Esophagus (tissue), 2 donors: ENCODE measurements at places on chromosomes 6 and 20. TPM values are rescaled to one million over a fixed set of nuclear protein-coding genes. Genes with fewer than 3 reads are reported as not detected.

Gene TMEM200A
- 0.27 TPM for polyA plus RNA-seq

Gene CNKSR3
- 12.9 TPM for polyA plus RNA-seq

Gene CTCFL
- polyA plus RNA-seq, result not detected

Gene NEURL2
- polyA plus RNA-seq, result 2.5 TPM

Gene HM13
- polyA plus RNA-seq, result 167 TPM

Gene DYNLT2
- polyA plus RNA-seq, result 1.3 TPM

Gene SNPH
- 0.92 TPM for polyA plus RNA-seq

Gene NAPB
- 3.4 TPM for polyA plus RNA-seq

Gene MYLK4
- 0.75 TPM for polyA plus RNA-seq

Gene DPPA5
- not detected for polyA plus RNA-seq

Gene TMEM151B
- polyA plus RNA-seq, result 0.06 TPM

Gene SLC26A8
- polyA plus RNA-seq, result not detected

Gene LKAAEAR1
- polyA plus RNA-seq, result 0.09 TPM

Gene WRNIP1
- polyA plus RNA-seq, result 50.0 TPM

Gene FOXC1
- 2.3 TPM for polyA plus RNA-seq

Gene CST9L
- polyA plus RNA-seq, result not detected

Gene UNC5CL
- polyA plus RNA-seq, result 0.82 TPM

Gene RBPJL
- polyA plus RNA-seq, result 0.04 TPM

Gene PRSS16
- 8.9 TPM for polyA plus RNA-seq
